ACHN (cell line): ENCODE measurements at places on chromosomes 11 and 22.

- DNase-seq, result no peak
Observed at GRCh38 chr22:40235308-40235707, 57.6 kb downstream of the TNRC6B start.

GRCh38 chr22:39503630-39504029, 1.5 kb downstream of the MIEF1 start:
- DNase-seq, result no peak

- DNase-seq, result no peak
Observed at GRCh38 chr22:19966908-19967750, 25.5 kb upstream of the TXNRD2 start.

- no peak for DNase-seq
Observed at GRCh38 chr11:134529212-134530096, 117.4 kb upstream of the B3GAT1 start.

DNA sequence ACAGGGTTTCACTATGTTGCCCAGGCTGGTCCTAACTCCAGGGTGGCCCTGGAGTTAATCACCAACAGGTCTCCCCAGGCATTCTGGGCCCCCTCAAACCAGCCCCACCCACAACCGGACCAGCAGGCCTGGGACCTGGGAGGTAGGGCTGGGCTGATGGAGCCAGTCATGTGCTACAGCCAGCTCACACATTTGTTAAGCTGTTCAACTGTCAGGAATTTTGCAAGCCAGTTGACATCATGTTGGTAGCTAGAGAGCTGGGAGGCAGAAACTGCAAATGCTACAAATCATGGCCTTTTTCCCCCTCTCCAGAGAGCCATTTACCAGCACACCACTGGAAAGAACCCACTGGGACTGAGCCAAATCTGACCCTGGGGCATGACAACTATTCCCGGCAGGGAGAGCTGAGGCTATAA, 6.8 kb downstream of the ARHGAP1 start:
- peak; percentile 87 for DNase-seq
